Breast epithelium (tissue), 4 donors: ENCODE measurements at places on chromosomes 12 and 14. TPM values are rescaled to one million over a fixed set of nuclear protein-coding genes. Genes with fewer than 3 reads are reported as not detected.

- no peak for DNase-seq
Observed at GRCh38 chr14:77130386-77130785, 11.2 kb downstream of the ZDHHC22 start.

DNA sequence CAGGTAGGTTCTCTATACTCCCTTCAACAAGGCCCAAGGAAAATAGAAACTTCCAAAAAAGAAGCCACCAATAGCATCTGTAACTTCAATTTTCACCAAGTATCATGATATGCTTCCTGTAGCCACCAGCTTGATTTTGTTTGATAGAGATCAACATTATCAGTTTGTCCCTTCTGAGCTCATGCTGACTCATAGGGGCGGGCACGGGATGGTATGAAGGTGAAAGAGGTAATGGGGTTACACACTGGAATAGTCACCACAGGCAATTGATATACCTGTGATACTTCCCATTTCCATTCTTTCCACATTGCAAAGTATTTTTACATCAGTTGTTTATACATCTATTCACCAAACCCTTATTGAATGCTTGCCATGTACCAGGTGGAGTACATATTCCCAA, 134.1 kb downstream of the KCNA5 start:
- DNase-seq: no peak

GRCh38 chr12:106226884-106227640, 20.8 kb downstream of the CKAP4 start:
- no peak for DNase-seq

DNA sequence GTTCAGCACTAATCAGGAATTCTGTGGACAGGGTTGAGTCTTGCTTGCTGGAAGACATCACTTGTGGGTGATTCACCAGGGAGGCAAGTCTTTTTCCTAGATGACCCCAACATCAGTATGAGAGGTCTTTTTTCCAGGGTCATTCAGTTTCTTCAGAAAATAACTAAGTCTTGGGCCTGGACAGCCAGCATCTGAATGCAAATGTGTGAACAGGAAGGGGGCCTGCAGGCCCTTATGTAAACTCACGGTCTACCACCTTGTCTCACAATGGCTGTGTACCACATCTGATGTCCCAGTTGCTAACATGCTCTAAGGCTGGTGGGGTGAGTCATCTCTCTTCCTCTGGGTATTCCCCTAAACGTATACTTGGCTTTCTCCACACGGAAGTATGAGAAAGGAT, 79.2 kb downstream of the HECTD4 start:
- DNase-seq: no peak

- no peak for DNase-seq
Observed at GRCh38 chr12:70692681-70693288, 55.6 kb upstream of the PTPRB start.

DNA sequence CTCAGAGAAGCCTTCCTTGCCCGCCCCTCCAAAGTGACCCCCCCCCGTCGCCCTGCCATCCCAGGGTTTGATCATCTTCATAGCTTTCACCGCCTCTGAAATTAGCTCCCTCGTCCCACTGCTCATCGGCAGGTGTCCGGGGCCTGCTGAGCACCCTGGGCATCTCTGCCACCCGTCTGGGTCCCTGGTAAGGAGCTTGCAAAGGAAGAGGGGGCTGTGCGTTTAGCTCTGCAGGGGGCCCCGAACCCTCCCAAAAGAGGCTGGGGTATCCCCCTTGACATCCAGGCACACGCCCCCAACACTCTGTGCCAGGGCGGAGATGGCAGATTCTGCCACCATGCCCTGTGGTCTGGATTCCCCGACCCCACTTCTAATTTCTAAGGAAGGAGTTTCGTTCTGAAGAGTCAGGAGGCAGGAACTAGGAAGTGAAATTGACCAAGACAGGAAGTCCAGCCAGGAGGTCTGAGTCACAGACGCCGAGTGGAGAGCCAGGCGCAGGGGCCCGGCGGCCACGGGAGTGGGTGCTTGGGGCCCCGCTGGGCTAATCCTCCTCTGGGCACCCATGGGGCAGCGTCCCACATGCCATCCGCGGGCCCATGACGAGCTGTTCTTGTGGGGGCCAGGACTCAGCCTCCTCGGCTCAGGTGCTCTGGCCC, 95.7 kb downstream of the RFLNA start:
- no peak for DNase-seq

GRCh38 chr12:130031571-130032189, 127.9 kb upstream of the TMEM132D start:
- DNase-seq: no peak

DNA sequence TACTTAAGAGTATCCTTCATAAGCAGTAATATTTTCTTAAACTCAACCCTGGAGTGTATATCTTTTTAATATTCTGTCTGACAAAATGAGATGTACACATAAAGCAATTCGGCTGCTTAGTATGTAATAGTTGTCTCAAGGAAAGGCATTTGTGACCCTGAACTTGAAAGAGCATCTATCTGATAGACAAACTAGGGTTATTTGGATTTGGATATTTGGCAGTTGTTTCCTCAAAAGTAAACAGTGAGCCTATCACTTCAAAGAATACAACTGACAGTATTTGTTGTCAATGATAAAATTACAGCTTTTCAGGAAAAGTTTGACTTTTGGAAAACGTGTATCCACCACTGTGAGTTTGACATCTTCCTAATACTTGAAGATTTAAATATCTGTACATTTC, 123.4 kb downstream of the TGFB3 start:
- DNase-seq: no peak

- no peak for DNase-seq
Observed at GRCh38 chr12:113880326-113880725, 85.8 kb downstream of the RBM19 start.

NPFF gene
- not detected for total RNA-seq

KLRF1 gene
- total RNA-seq: not detected

FRMD6 gene
- total RNA-seq: 111 TPM

TBX3 gene
- 78.3 TPM for total RNA-seq

GUCY2C gene
- total RNA-seq: not detected
